ENCODE measurements at places on chromosomes 11 and 22.
A peak's percentile ranks its signal among the peaks of the same experiment; 100 is the strongest.

DNA sequence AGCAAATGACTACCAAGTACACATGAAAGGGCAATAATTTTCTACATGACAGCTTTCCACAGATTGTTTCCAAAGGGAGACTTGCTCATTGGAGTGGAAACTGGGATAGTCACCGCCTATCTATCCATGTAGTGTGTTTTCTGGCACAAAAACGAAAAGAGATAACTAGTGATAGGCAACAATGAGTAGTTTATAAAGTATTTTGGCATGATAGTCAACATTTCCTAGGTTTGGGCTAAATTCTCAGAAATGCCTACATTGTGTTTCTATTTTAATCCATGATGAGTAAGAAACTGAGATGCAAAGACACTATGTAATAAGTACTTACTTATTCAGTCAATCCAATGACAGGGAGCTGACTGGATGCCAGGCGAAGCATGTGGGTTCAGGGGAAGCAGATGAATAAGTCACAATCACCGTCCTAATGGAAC lies 1129.1 kb downstream of the DLG2 start:
- no peak for DNase-seq
- no peak overlapping the region for H3K4me3 ChIP-seq
- no peak overlapping the region for H3K27ac ChIP-seq
- H3K36me3 ChIP-seq: no peaks in the 10 kb centered on the region
- no peaks in the 10 kb centered on the region for H3K27me3 ChIP-seq

GRCh38 chr22:35930933-35931332 lies 97.7 kb downstream of the RBFOX2 start:
- no peak overlapping the region for H3K4me3 ChIP-seq
- no peak overlapping the region for H3K27ac ChIP-seq
- no peaks in the 10 kb centered on the region for H3K36me3 ChIP-seq

DNA sequence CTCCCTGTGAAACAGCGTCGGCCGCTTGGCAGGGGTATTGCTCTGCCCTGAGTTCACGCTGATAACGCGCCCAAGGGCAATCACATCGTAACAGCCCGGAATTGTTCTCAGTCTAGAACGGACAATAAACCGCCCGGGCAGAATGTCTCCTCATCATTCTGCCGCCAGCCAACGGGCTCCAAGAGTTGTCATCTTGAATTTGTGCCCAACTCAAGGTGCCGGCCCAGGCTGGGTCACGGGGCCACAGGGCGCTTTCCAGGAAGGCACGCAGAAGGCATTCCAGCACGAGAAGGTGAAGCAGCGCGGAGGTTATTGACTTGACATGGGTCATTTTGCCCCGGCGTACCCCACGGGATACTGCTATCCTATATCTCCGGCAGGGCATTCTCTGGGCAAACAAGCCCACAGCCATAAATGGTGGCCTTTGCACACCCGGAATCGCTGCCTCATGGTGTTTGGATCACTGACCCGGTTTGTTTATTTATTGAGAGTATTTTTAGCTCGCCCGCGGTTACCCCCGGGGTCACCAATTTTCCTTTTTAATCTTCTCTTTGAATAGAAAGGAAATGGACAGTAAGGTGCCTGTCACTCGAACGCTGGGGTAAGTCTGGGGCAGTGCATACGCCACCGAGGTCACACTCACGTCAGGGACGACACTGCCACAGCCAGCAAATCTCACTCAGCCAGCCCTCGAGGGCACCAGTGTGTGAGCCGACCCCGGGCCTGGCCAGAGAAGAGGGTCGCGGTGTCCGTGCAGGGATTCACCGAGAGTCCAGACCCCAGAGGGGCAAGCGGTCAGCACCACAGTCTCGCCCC lies 72.4 kb upstream of the FGF3 start:
- DNase-seq: no peak
- peaks cover 35% of the 10 kb centered on the region for H3K27me3 ChIP-seq
- peaks cover 2% of the 10 kb centered on the region for H3K4me1 ChIP-seq

DNA sequence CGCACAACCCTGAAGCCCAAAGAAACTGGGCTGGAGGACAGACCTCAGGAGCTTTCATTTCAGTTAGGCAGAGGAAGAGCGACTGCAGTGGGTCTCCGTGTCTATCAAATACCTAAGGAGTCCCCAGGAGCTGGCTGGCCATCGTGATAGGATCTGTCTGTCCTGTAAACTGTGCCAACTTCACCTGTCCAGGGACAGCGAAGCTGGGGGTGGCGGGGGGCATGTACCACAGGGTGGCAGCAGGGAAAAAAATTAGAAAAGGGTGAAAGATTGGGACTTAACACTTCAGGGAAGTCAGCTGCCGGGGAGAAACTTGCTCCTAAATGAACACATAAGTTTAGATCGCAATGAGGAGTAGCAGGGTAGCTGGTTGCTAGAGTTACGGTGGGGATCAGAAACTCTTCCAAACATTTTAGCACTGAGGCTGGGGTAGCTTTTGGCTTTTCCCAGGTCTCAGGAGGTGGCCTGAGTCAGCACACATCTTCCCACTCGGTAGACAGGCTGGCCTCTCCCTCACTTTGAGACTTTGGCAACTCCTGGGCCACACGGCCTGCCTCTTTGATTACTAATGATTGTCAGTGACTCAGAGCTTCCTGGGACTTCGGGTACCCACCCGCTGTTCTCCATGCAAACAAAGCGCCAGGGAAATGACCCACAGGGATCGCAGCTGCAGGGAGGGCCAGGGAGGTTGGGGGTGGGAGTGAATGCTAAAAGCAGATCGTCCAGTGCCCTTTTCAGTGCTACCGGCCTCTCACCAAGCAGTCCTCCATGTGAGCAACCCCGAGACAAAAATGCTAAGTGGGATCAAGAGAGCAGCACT lies 2.9 kb upstream of the MTFP1 start:
- H3K4me3 ChIP-seq: peak overlapping the region; percentile 97
- H3K27me3 ChIP-seq: no peaks in the 10 kb centered on the region
- peaks cover 28% of the 10 kb centered on the region for H3K36me3 ChIP-seq
- H3K27ac ChIP-seq: peak overlapping the region; percentile 96
- DNase-seq: no peak

- no peak overlapping the region for H3K27ac ChIP-seq
- peaks cover 9% of the 10 kb centered on the region for H3K27me3 ChIP-seq
- H3K4me3 ChIP-seq: no peak overlapping the region
- H3K36me3 ChIP-seq: no peaks in the 10 kb centered on the region
- DNase-seq: no peak
Measured at GRCh38 chr11:13055200-13055599, 46.1 kb downstream of the RASSF10 start.

GRCh38 chr22:25362215-25362882 lies 142.9 kb downstream of the CRYBB2 start:
- no peaks in the 10 kb centered on the region for H3K27me3 ChIP-seq
- no peak overlapping the region for H3K27ac ChIP-seq
- H3K36me3 ChIP-seq: peaks cover 30% of the 10 kb centered on the region
- H3K4me3 ChIP-seq: no peak overlapping the region

GRCh38 chr11:45974806-45975205 lies 52.4 kb downstream of the LARGE2 start:
- H3K36me3 ChIP-seq: peaks cover 59% of the 10 kb centered on the region
- no peak overlapping the region for H3K27ac ChIP-seq
- H3K27me3 ChIP-seq: no peaks in the 10 kb centered on the region

- no peak overlapping the region for H3K27ac ChIP-seq
- H3K4me3 ChIP-seq: no peak overlapping the region
- no peaks in the 10 kb centered on the region for H3K4me1 ChIP-seq
Measured at GRCh38 chr11:82049199-82049598, 684.5 kb downstream of the FAM181B start.

DNA sequence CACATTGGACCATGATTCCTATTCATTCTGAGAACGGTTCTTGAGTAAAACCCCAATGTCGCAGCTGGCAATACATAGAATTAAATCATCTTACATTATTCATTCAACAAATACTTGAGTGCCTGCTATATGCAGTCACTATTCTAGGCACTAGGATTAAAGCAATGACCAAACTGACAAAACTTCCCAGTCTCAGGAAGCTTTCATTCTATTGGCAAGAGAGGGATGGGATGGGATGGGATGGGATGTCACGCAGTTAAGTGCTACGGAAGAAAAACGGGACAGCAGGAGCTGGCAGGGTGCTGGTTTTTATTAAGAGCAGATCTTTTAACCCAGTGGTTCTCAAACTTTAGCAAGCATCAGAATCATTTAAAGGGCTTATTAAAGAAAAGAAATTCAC lies 2.9 kb downstream of the PAK1 start:
- DNase-seq: no peak
- H3K27me3 ChIP-seq: peaks cover 13% of the 10 kb centered on the region
- H3K36me3 ChIP-seq: peaks cover 3% of the 10 kb centered on the region
- H3K27ac ChIP-seq: no peak overlapping the region

- H3K4me1 ChIP-seq: no peaks in the 10 kb centered on the region
- H3K4me3 ChIP-seq: no peak overlapping the region
Measured at GRCh38 chr11:113447621-113448315, 27.4 kb downstream of the DRD2 start.

- H3K27me3 ChIP-seq: no peaks in the 10 kb centered on the region
- H3K36me3 ChIP-seq: peaks cover 63% of the 10 kb centered on the region
- H3K4me1 ChIP-seq: peaks cover 13% of the 10 kb centered on the region
Measured at GRCh38 chr11:130197386-130198035, 37.9 kb downstream of the ST14 start.

DNA sequence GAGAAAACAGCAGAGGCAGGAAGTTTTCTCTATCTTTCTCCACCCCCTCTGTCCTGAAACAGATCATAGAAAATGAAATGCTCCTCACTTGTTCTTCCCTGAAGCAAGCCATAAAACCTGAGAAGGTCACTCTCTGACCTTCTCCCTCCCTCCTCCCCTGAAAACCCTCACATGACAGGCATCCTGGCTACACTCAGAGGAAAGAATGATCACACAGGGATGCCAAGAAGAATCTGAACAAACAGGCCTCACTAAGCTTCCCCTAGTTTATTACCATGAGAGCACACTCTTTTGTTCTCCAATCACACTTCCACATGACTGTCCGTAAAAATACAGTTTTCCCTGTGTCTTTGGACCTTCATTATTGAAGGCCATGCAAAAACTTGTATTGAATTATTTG lies 300.1 kb downstream of the BUD13 start:
- no peaks in the 10 kb centered on the region for H3K36me3 ChIP-seq
- no peak overlapping the region for H3K27ac ChIP-seq
- peaks cover 5% of the 10 kb centered on the region for H3K27me3 ChIP-seq
- H3K4me1 ChIP-seq: no peaks in the 10 kb centered on the region

GRCh38 chr11:129189646-129190045 lies 2.5 kb downstream of the ARHGAP32 start:
- H3K4me3 ChIP-seq: no peak overlapping the region
- H3K27me3 ChIP-seq: no peaks in the 10 kb centered on the region
- no peak overlapping the region for H3K27ac ChIP-seq
- H3K36me3 ChIP-seq: no peaks in the 10 kb centered on the region
- H3K4me1 ChIP-seq: no peaks in the 10 kb centered on the region

- H3K27me3 ChIP-seq: no peaks in the 10 kb centered on the region
- H3K4me1 ChIP-seq: peaks cover 84% of the 10 kb centered on the region
- peak overlapping the region; percentile 83 for H3K27ac ChIP-seq
- no peak overlapping the region for H3K4me3 ChIP-seq
- no peaks in the 10 kb centered on the region for H3K36me3 ChIP-seq
Measured at GRCh38 chr11:35115688-35116030, 23.3 kb upstream of the CD44 start.

DNA sequence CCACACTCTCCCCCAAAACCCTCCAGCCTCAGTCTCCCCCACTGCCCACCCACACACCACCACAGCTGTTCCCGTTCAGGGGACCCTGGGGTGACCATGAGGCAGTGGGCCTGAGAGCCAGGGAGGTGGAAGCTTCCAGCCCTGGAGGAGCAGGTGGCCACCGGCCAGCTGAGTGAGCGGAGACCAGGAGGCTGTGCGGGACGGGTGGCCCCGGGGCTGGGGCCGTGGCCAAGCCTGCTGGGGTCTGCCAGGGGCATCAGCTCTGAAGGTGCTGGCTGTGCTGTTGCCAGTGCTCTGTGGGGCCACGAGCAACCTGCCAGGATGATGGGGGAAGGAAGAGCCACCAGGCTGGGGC lies 26.0 kb downstream of the OSBPL5 start:
- no peak overlapping the region for H3K27ac ChIP-seq
- no peaks in the 10 kb centered on the region for H3K27me3 ChIP-seq
- DNase-seq: no peak
- H3K36me3 ChIP-seq: no peaks in the 10 kb centered on the region
- no peaks in the 10 kb centered on the region for H3K4me1 ChIP-seq

- no peak overlapping the region for H3K27ac ChIP-seq
- H3K4me1 ChIP-seq: no peaks in the 10 kb centered on the region
- no peaks in the 10 kb centered on the region for H3K27me3 ChIP-seq
- no peak for DNase-seq
- H3K36me3 ChIP-seq: no peaks in the 10 kb centered on the region
Measured at GRCh38 chr11:104394508-104394907, 230.6 kb upstream of the PDGFD start.

- peak; percentile 77 for DNase-seq
- H3K27me3 ChIP-seq: no peaks in the 10 kb centered on the region
Measured at GRCh38 chr22:22935546-22936157, 48.0 kb downstream of the IGLL5 start.

DNA sequence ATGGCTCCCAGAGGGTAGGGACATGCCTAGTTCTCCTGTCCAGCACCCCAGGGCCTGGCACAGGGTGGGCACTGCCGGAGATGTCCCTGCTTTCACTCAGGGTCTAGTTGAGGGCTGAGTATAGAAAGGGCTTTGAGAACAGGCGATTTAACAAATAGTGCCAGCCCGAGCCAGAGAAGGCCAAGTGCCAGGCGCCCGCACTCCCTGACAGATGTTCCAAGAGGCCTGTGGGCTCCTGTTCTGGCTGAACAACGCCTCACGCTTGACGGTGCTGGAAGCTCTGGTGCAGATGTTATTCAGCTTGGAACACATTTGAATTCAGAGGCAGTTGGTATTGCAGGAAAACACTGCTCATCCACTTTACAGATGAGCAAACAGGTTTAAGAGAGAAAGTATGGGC lies 46.5 kb downstream of the NFAM1 start:
- no peak overlapping the region for H3K4me3 ChIP-seq
- H3K27me3 ChIP-seq: peaks cover 10% of the 10 kb centered on the region
- no peak for DNase-seq
- no peaks in the 10 kb centered on the region for H3K36me3 ChIP-seq

DNA sequence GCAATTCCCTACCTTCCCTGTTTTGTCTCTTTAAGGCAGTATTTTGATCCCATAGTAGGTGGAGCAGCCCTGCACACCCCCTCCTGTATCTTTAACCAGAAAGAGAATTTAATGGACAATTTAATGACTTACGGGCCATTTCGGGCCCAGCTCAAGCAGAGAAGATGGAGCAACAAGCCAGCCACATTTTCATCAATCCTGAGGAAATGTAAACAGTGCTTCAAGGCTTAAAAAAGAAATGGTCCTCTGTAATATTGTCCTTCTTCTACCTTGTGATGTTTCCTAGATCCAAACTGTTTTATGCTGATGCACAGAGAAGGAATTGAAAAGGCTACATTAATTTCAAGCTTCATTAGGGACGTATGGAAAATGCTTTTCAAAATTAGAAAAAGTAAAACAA lies 88.6 kb downstream of the MTMR3 start:
- DNase-seq: no peak
- no peaks in the 10 kb centered on the region for H3K27me3 ChIP-seq
- H3K4me3 ChIP-seq: no peak overlapping the region

- H3K36me3 ChIP-seq: peaks cover 5% of the 10 kb centered on the region
- no peak for DNase-seq
- H3K27me3 ChIP-seq: peaks cover 11% of the 10 kb centered on the region
- no peak overlapping the region for H3K4me3 ChIP-seq
- H3K4me1 ChIP-seq: no peaks in the 10 kb centered on the region
Measured at GRCh38 chr11:34416766-34417165, 22.0 kb upstream of the CAT start.
